ENCODE measurements at places on chromosomes 5 and 9.
A peak's percentile ranks its signal among the peaks of the same experiment; 100 is the strongest.

DNA sequence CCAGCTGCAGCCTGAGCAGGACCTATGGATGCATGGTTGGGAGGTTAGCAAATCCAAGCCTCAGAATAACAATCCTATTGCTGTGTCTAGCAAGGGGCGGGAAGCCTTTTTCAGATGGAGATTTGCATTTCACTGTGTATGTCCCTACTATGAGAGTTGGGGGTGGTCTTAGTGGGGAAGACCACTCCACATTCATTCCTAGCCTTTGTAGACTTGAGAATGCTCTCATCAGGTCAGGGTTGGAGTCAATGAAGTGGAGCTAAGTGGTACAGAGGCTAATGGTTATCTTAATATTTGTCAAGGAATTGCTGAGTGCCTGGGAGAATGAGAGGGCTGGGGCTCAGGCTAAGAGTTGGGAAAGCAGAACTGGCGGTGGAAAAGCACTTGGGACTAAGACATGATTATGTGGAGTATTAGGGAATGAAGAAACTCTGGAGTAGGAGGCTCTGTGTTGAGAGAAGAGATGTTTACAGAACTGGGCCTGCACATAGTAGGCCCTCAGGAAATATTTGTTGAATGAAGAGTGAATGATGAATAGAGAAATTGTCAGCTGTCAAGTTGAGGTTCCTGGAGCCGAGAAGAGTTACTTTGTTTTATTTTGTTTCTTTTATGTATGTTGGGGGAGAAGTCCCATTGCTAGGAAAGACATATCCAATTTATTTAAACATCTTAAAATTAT is 175.5 kb upstream of the SPRY4 start:
- DNase-seq = no peak

DNA sequence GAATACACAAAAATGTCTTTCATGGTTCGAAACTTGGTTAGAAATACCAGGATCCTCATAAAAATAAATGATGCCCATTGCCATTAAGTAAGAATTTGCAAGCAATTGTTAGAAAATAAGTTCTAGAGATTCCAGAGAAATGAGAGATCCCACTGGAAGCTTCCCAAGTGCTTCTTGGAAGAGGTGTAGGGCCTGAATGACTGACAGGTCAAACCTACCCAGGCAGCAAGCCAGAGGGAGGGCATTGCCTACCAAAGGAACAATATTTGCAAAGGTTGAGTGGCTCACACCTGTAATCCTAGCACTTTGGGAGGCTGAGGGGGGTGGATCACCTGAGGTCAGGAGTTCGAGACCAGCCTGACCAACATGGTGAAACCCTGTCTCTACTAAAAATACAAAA is 777.0 kb upstream of the WWC1 start:
- no peak for DNase-seq

DNA sequence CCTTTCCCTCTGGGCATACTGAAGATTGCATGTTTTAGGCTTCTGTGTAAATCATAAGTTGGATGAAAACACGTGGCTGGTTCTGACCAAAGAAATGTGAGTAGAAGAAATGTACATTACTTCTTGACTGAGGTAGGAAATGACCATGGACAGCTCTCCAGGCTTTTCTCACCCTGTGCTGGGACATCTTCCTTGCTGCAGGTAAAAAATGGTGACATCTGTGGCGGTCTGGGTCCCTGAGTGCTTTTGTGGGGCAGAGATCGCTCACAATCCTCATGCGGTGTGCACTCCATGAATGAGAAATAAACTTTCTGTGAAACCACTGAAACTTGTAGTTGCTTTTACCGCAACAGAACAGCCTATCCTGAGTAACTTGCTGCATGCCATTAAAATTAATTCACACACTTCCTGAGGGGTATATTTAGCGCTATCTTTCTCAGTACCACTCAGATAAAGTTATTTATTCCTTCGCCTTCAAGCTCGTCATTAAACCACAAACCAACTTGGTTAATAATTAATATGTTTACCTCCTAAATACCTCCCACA is 730.4 kb downstream of the EFNA5 start:
- DNase-seq = no peak

- peak; percentile 71 for DNase-seq
Observed at GRCh38 chr5:25393957-25394356, 749.2 kb upstream of the CDH10 start.

DNA sequence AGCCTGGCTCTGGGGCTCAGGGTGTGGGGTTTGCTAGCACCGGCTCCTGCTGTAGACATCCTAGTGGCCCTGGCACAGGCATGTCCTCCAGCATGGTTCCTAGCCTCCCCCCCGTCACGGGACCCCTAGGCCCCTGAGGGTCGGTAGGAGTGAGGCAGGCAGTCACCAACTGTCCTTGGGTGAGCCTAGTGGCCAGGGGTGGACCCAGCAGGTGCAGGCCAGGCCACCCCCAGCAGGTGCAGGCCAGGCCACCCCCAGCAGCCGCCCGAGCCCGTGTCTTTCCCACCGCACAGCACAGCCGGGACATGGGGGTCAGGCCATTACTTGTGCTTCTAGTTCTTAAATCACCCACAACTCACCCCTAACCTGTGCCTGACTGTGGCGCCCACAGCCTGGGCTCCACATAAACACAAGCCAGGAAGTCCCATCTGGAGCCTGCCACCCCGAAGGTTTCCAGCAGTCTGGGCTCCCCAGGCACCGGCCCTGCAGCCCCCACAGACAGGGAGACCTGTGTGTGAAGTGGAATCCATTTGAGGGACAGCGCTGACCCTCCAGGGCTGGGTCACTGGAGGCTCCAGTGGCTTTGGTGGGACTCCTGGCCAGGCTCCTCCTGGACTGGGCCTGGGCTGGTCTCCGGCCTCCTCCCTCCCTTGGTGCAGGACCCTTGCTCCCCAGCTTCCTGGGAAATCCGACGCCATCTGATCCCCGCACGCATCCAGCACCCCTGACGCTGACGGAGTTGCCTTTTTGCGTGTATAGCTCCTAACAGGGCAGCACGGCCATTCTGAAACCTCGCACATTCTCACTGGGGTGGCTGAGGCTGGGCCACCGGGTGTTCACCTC is 114.1 kb upstream of the LPCAT1 start:
- no peak for DNase-seq

- DNase-seq = no peak
Observed at GRCh38 chr9:7287986-7288385, 511.6 kb downstream of the DMAC1 start.

DNA sequence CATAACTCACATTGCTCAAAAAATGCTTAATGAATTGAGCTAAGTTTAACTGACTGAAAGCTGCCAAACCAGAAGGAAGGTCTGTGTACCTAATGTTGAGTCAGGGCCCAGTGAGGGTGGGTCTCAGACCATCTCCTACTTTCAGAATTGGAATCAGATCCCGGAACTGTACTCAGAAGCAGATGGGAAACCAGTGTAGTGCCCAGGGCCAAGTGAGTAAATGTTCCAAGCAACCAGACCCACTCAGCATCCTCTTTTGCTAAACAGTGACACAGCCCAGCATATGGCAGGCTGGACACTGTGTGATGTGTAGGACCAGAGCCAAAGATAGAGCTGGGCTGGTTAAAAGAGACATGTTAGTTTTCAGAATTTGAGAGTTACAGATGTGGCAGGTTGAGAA is 94.1 kb downstream of the PLCXD3 start:
- DNase-seq = no peak

GRCh38 chr5:178632285-178632684 is 5.4 kb upstream of the CLK4 start:
- no peak for DNase-seq

- no peak for DNase-seq
Observed at GRCh38 chr9:113154471-113154870, 3.7 kb downstream of the SLC31A2 start.

DNA sequence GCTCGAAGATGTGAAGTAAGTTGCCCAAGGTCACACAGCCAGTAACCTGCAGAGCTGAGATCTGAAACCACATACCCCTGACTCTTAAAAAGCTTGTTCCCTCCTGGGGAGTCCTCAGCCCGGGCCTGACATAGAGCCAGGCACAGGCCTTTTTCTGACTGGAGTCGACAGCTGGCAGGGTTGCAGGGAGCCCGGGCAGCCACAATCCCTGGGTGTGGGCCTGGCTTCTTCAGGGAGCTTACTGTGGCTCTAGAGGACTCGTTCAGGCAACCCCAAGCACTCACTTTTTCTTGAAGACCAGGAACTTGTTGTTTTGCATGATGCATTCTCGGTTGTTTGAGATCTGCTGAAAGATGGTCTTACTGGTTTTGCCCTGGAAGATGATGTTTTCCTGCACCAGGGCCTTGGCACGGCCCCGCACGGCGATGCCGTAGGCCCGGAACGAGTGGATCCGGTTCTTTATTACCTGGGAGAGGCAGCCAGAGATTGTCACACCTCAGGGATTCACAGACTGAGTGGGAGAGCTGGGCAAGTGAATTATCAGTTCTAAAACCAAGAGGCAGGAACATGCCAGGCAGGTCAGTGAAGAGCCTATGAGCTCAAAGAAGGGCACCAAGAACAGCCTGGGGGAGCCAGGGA is 30.0 kb downstream of the POLR1E start:
- no peak for DNase-seq

- no peak for DNase-seq
Observed at GRCh38 chr9:91166796-91167366, 194.8 kb downstream of the AUH start.

DNA sequence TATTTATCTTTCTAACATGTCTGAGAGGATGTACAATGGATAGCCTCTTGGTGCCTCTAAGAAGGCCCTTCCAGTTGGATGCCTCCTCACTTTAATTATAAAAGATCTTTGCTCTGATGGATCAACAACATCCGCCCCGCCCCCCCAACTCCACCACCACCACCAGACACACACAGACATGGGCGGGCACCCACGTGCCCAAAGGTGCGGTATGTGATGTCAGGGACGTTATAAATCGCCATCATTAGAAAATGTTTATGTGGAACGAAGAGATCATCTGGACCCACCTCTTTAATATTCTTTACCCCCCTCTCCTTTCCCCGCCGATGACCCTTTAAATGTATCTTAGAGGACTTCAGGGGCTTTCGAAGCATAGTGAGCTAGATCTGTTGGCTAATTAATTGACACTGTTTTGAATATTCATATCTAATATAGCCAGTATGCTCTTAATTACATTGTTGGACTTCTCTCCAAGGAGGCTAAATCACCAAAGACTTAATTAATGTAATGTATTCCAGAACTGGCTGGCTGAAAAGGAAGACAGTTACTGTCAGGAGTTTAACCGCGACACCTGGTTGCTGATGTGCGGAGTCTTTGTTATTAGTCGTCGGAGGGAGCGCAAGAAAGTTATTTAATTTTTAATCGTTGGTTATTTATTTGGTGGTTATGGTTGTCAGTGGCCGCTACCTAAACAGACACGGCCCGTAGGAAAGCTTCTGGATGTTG is 6.1 kb upstream of the FOXB2 start:
- DNase-seq = no peak

DNA sequence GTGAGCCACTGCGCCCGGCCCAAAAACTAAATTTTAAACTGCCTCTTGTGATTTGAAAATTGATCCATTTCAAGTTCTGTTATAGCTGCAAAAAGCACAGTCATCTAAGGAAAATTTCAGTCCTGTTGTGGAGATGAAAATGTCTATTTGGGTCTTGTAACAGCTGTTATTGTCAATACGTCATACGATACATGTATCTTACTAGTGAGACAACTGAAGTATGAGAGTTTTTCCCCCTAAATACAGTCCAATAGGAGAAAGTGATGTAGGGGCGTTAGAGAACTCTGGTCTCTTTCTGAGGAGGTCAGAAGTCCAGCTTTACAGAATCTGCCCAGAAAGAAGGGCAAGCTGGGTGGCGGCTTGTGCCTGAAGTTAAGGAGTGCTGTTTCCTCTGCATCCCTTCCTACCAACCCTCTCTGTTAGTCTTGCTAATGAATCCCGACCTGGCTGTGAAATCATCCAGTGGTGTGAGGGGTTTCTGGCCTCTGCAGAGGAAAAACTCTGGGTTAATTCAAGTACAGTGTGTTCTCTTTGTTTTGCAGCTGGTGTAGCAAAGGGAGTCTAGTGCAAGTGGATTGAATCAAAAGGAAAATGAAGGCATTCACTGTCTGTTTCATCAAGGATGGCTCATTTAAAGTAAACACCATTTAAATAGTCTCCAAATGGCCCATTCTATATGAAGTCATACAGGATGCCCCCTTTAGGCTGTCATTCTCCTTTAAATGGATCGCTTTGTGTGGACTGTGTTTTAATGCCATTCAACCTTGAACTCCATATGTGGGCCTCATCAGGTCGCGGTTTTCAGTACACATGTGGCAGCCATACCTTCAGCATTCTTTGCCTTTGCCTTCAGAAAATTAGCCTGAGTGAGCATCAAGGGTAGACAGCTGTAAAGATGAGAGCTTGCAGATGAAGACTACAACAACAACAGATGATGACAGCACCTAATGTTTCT is 59.0 kb downstream of the AOPEP start:
- peak; percentile 80 for DNase-seq

DNA sequence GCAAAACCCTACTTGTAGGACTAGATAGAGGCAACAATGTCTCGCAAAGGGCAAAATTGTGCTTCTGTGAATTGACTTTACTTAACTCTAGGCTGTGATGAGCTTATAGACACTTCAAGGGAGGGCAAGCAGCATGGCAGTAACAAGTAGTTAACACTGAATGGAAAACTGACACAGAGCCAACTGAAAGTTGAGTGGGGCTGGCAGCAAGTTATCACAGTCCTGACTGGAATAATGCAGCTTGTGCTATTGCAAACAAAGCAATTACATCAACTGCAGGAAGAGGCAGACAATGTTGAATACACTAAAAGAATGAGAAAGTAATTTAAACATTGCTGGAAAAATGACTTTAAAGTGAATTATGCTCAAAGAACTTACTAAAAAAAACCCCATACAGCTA is 62.2 kb downstream of the RNF38 start:
- DNase-seq = no peak

- DNase-seq = no peak
Observed at GRCh38 chr9:1870915-1871314, 144.2 kb upstream of the SMARCA2 start.

DNA sequence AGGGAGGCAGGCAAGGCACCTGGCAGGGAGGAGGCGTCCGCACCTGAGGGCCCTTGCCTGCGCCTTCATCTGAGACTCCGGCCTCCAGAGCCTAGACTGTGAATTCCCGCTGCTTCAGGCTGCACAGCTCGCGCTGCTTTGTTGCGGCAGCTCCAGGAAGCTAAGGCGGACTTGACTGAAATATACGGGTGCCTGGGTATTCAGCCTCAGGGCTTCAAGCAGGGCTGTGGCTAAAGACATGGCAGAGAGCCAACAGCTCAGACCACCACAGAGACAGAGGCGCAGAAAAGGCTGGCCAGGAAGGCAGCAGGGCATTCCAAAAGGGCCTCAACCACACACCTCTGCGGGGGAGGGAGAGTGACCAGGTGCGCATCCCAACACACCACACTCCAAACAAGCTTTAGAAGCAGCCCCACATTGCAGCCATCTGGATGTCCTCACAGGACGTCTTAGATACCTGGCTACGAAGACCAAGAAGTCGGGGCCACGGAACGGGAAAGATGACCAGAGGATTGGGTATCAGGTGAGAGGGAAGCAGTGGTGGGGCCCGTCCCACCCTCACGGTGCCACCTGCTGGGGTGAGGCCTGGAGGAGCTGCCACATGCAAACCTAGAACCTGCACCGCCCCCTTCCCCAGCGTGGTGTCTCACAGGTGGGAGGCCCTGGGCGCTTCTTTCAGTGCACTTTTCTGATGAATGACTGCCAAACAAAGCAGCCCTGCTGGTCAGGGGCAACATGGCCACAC is 1.7 kb upstream of the DPH7 start:
- DNase-seq = no peak

- no peak for DNase-seq
Observed at GRCh38 chr5:113394658-113395057, 40.1 kb downstream of the TSSK1B start.

All from HepG2 (cell line).